ENCODE measurements at places on chromosomes 4 and X. TPM values are rescaled to one million over a fixed set of nuclear protein-coding genes. Genes with fewer than 3 reads are reported as not detected.

Gene SERTM2
- under 0.01 TPM for total RNA-seq

DNA sequence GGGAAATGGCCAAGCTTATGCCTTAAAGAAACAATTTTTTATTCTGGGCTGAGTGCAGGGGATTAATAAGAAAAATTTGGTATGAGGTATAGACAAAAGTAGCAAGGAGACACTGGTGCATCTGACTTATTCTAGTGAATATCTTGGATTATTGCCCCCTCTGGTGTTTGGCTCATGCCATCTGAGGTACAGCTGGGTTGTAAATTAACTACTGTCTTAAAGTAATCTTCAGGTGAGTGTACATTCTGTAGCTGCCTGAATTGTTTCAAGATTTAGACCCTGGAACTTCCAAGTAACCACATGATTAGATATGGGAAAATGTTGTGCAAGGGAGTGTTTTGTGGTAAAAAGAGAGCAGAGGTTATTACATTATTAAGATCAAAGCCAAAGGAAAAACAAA, 988.7 kb downstream of the FAM133A start:
- no peak for DNase-seq

- DNase-seq: no peak
Observed at GRCh38 chr4:69362351-69362750, 82.1 kb downstream of the UGT2B28 start.

Gene PPP1R3F
- 4.0 TPM for total RNA-seq

GRCh38 chr4:152981842-152982241, 45.7 kb downstream of the FHDC1 start:
- DNase-seq: no peak

Gene PABPC1L2B
- not detected for total RNA-seq

DNA sequence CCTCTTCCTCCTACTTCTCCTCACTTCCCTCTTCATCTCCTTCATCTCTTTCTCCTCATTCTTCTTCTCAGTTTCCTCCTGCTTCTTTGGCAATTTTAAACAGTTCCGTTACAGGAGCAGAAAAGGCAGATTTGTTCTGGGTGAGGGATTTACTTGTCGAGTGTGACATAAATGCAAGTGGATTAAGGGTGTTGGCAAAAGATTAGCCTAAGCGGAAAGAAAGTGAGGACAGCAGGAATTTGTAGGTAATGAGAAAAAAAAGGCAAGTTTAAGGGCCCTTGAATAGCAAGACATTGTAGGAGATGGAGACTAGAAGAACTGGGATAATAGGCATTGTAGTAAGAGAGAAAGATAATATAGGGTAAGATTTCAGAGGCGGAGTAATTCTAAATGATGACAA, 841.6 kb downstream of the RAPGEF2 start:
- no peak for DNase-seq

Gene EXOC1L
- not detected for total RNA-seq

- DNase-seq: no peak
Observed at GRCh38 chr4:30867427-30867826, 147.3 kb downstream of the PCDH7 start.

DNA sequence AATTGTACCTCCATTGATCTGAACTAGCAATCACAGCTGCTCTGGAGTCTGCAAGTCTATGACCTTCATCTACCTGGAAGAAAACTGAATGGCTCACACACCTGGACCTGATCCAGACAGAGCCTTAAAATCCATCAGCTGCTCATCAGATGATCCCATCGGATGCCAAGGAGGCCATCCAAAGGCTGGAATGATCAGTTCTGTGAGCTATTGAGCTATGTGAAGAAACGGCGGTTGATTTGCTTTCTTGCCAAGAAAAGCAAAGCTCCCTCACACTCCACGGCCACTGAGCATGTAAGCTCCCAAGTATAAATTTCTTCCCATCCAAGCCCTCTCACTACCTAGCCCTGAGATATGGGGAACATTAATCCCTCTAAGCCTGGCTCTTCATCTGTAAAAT, 63.1 kb downstream of the RELL1 start:
- DNase-seq: no peak

Gene NLGN4X
- 11.5 TPM for total RNA-seq

Gene FBXW7
- 74.9 TPM for total RNA-seq

DNA sequence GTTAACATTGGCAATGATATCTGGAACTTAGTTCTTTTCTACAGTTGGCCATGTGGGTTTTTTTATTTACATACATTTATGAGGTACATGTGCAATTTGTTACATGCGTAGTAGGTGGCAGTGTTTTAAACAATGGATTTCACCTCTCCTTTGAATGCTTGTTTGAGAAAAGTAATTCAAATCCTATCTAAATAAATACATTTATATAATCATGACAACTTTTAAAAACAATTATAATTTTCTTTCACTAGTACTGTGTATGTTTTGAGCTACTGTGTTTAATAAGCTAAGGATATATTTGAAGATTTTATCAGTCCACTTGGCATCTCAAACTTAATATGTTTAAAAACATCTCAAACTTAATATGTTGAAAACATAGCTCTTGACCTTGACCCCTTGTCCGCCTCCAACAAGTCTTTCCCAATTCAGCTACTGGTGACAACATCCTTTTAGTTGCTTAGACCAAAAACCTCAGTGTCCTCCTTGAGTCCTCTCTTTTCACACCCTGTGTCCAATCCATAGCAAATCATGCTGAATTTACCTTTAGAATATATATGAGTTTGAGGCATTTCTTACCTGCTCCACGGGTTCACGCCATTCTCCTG, 14.5 kb downstream of the GUCY1B1 start:
- DNase-seq: no peak

DNA sequence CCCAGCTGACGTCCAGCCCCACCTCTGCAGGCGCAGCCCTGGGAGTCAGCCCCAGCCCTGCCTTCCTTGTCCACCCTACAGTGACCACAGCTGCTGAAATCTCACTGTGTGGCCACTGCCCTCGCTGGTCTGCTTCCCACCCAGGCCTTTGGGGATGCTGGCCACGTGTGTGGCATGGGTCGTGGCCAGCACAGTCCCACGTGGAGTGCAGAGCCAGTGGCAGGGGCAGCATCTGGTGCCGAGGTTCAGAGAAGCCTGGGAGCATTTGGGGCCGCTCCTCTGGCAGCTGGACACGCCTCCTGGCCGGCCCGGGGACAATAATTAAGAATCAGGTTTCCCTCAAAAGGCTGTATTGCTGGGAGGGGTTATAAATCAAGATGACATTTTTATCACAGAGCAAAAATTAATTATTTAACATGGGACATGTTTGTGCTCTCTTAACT, 92.1 kb downstream of the HMX1 start:
- DNase-seq: no peak

DNA sequence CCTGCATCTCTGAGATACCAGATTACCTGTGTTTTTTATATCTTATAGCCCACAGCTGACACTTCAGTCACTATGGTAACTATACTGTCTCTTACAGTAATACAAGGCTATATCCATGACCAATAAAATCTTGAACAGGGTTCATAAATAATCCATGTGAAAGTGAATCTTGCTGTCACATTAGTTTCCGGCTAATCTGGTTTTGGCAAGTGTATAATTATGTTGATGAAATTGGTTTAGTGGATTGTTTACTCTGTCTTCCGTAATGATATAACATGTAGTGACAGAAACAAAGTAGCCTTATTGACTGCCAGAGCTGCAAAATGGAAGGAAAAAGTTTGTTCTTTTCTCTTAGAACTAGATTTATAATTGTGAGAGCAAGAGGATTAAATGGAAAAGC, 686.6 kb upstream of the PABPC4L start:
- no peak for DNase-seq

GRCh38 chrX:151985955-151986354, 11.5 kb upstream of the GABRE start:
- peak; percentile 62 for DNase-seq

Measured in osteoblast (primary cell).